ENCODE measurements at places on chromosomes 4 and X.

DNA sequence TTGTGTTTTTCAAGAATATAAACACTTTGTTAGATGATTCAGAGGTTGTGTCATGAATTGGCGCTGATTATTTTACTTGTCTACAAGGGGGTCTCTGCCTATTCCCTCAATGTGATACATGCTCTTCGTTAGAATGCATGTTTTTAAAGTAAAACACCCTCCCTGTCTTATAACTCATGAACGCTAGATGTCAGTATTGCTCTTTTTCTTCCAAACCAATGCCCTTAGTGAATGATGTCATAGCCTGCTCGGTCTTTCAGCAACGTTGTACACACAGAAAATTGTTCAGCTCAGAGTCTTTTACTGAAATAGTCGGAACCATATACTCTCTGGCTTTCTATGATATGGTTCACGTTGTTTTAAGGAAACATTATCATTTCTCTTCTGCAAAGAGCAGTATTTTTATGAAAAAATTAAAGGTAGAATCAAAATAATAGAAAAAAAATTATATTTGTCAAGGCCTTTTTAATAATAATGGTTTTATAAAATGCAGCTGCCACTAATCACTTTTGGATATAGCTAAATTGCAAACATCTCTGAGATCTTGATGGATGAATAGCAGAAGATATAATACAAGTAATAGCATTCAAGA, 292.9 kb downstream of the TLL1 start:
- DNase-seq = no peak

GRCh38 chrX:49155243-49155899, 7.2 kb upstream of the MAGIX start:
- DNase-seq = no peak

GRCh38 chr4:155809835-155810234, 51.0 kb downstream of the GUCY1B1 start:
- no peak for DNase-seq

- no peak for DNase-seq
These were observed 18.3 kb downstream of the GAB3 start for GRCh38 chrX:154732421-154733065.

DNA sequence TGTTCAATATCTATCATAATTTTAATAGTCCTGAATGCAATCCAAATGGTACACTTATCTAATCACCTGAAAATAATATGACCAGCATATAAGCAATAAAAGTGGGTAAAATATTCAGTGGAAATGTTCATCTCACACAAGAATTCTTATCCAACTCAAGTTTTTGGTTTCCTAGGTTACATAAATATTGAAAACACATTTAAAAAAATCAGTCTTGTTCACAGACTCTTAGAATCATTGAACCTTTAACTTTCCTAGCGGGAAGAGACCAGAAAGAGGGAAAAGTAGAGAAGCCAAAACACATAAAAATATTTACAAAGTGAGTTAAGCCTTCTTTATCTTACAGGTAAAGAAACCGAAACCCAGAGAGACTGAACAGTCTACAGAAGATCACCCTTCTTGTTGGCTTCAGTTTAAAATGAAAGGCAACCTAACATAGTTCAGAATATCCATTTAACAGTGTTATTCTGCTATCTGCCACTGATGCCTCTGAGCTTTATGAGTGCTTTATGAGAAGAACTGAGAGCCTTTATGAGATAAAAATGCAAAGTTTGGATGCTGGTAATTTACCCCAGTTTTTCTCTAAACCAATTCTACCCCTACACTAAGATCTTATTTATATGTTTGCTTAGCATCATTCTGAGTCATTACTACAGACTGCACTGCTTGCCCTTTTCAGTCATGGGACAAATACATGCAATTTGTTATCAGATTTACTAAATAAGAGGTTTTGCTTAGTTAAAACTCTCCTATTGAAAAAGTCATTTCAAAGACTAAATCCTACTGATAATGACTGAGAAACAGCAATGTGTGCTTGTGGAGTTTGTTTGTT, 453.3 kb upstream of the INTU start:
- DNase-seq = no peak

GRCh38 chrX:81082649-81083048, 119.1 kb downstream of the HMGN5 start:
- no peak for DNase-seq

DNA sequence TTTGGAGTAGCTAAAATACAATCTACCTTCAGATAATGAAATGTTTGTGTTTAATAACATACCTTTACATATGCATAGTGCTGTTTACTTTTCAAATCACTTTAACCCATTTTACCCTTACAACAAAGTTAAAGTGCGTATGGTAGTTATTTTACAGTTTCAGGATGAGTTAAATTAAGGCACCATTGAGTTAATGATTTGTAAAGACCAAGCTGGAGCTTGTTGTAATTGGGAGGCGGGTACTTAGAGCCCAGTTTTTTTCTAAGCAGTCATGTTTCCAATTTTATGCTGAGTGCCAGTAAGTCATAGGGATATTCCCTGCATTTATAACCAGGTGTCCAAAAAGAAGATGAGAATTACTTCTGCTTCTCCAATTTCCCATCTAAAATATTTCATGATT, 84.2 kb upstream of the NRK start:
- DNase-seq = no peak

GRCh38 chrX:108211301-108211700, 119.7 kb downstream of the ATG4A start:
- no peak for DNase-seq

GRCh38 chrX:31093639-31093975, 21.8 kb upstream of the FTHL17 start:
- DNase-seq = no peak

GRCh38 chr4:48367016-48367415, 25.7 kb downstream of the SLAIN2 start:
- DNase-seq = no peak

GRCh38 chrX:6134255-6134654, 94.4 kb downstream of the NLGN4X start:
- no peak for DNase-seq

DNA sequence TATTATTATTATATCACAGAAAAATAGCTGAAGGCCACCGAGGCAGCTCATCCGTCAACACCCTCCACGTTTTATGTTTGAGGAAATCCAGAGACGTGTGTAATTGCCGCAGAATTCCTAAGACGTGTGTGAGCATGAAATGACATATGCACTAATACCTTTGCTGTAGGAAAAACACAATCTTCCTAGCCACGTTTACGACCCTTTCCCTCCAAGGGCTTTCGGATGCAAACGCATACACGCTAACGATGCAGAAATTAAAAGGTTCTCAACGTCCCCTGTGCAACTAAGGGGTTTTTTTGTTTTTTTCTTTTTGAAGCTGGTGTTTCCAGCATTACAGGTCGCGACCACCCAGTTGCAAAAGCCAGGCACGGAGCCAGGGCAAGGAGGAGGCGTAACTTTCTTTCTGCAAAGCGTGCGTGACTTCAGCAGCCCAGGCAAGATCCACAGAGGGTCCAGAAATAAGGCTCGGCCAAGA, 33.8 kb downstream of the CRLF2 start:
- no peak for DNase-seq

GRCh38 chrX:1248331-1249061, 20.1 kb upstream of the CSF2RA start:
- DNase-seq = no peak

- no peak for DNase-seq
These were observed 91.5 kb downstream of the HPRT1 start for GRCh38 chrX:134551376-134552048.

DNA sequence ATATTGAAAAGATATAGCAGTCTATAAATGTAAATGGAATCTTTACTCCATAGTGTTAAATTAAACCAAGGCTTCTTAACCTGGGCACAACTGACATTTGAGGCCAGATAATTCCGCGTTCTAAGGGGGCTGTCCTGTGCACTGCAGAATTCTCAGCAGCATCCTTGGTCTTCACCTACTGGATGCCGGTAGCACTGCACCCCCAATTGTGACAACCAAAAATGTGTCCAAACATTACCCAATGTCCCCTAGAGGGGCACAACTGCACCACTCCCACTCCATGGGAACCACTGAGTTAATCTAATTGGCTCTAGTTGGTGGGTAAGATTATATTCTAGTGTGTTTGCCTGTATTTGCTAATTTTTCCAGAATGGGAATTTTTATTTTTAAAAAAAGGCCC, 16.6 kb downstream of the AP1S2 start:
- DNase-seq = no peak

- DNase-seq = no peak
These were observed 26.1 kb upstream of the MTNR1A start for GRCh38 chr4:186581421-186581820.

DNA sequence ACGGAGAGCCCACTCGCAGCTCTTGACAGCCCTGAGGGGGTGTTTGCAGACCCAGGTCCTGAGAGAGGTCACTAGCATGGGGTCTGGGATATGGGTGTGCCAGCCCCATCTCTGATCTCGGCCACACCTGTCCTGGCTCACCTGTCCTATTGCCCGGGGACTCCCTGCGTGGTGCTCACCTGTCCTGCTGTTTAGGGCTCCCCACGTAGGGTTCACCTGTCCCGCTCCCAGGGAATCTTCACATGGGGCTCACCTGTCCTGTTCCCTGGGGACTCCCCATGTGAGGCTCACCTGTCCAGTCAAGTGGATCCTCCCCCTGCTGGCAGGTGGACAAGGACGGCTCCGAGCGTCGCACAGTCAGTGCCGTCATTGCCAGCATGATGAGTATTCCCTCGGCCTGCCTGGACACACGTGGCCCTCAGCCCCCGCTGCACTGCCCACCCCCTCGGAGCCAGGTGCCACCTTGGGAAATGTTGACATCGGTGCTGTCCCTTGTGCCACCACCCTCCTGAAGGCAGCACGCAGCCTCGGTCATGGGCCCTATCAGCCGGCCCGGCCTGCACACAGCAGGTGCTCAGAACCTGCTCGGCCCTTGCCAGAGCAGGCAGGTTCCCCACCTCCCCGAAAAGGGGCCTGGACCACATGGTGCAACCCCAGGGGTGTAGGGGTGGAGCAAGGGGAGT, 6.3 kb downstream of the SLC49A3 start:
- DNase-seq = no peak

GRCh38 chrX:50877310-50877709, 33.2 kb upstream of the BMP15 start:
- DNase-seq = no peak

GRCh38 chr4:40986375-40986774, 228.0 kb downstream of the APBB2 start:
- no peak for DNase-seq

GRCh38 chrX:151695583-151696340, 504 bp downstream of the PRRG3 start:
- DNase-seq = no peak

DNA sequence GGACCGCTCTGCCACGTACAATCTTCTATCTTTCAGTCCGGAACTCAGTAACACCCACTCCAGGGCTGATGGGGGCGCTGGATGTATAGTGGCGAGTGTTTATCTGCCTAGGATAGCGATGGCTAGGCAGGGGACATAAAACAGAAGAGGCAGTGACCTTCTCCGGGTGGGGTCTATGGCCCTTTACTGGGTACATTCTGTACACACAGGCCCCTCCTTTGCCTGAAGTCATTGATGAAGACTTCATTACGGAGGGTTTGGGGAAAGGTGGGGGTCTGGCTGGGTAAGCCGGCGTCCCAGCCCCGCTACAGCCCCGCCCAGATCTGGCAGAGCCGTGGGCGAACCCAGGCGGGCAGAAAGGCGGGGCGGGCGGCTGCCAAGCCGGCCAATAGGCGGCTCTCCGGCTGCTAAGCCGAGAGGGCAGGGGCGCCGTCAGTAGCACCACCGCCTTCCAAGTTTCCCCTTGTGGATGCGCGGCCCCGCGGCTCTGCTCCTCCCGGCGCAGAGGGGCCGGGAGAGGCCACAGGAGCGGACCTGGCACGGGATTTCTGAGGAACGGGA, at the start of gene CHST7:
Gene CHST7 (plus strand): TSS at position 435 of the 561 bp plus-strand sequence. CDS start 167 bp downstream, outside the sequence.
- no peak for DNase-seq

- DNase-seq = no peak
These were observed 8.8 kb downstream of the ADRA2C start for GRCh38 chr4:3775005-3775404.

DNA sequence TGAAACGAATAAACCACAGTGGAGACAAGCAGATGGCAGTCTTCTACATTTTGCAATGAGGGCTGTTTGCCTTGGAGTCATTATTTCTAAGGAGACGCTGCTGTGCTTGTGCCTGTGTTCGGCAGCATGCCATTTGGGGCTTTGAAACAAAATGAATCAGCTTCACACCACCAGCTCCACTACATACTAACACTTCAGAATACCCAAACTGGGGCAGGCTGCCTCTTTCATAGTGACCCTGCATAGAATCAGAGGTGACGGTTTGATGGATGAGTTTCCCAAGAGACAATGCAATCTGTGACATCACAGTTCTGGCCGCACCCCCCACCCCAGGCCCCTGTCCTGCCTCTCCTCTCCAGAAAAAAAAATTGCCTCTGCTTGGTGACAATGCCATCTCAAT, 57.1 kb upstream of the MID1 start:
- no peak for DNase-seq

DNA sequence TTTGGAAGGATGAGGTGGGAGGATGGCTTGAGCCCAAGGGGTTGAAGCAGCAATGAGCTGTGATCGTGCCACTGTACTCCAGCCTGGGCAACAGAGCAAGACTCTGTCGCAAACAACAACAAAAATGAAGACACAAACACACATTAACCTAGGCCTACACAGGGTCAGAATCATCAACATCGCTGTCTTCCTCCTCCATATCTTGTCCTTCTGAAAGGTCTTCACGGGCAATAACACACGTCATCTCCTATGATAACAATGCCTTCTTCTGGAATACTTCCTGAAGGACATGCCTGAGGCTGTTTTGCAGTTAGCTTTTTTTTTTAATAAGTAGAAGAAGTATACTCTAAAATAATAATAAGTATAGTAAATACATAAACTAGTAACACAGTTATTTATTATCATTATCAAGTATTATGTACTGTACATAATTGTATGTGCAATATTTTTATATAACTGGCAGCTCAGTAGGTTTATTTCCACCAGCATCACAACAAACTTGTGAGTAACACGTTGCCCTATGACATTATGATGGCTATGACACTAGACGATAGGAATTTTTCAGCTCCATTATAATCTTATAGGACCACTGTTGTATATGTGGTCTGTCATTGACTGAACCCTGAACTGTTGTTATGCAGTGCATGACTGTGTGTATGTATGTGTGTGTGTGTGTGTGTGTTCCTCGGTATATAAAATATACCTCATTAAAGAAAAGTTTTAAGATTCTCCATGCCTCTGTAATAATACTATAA, 69.2 kb upstream of the MAML3 start:
- no peak for DNase-seq

DNA sequence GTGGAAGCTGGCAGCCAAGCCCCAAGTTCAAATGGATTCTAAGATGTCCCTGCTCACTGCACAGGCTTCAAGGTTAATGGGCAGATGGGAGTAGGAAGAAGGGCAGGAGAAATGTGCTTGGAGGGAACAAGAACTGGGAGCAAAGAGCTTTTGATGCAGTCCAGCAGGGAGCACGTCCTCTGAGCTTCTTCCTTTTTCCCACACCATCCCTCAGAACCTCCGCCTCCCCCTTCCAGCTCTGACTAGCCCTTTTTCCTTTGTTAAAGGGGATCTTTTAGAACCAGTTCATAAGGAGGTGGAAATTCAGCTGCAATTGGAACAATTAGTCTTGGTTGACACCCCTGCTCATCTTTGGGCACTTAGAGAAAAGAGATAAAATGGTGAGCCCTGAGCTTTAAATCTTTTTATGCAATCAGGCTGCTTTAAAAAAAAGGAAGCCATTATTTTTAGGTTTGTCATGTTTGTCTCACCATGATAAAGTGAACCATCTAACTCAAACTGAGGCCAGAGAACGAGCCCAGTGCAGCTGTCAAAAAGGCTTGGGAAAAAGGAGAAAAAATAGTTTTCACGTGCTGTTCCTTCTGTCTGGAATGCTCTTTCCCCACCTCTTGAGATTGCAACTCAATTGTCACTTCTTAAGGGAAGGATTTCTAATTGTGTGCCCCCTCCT, 135.8 kb upstream of the IL1RAPL2 start:
- DNase-seq = no peak

- no peak for DNase-seq
These were observed 7.0 kb downstream of the C4orf51 start for GRCh38 chr4:145686991-145687390.

Measured in activated CD8-positive, alpha-beta memory T cell treated with anti-CD3 and anti-CD28 coated beads for 48 hours (primary cell).